ENCODE measurements at places on chromosomes 5 and 9.

DNA sequence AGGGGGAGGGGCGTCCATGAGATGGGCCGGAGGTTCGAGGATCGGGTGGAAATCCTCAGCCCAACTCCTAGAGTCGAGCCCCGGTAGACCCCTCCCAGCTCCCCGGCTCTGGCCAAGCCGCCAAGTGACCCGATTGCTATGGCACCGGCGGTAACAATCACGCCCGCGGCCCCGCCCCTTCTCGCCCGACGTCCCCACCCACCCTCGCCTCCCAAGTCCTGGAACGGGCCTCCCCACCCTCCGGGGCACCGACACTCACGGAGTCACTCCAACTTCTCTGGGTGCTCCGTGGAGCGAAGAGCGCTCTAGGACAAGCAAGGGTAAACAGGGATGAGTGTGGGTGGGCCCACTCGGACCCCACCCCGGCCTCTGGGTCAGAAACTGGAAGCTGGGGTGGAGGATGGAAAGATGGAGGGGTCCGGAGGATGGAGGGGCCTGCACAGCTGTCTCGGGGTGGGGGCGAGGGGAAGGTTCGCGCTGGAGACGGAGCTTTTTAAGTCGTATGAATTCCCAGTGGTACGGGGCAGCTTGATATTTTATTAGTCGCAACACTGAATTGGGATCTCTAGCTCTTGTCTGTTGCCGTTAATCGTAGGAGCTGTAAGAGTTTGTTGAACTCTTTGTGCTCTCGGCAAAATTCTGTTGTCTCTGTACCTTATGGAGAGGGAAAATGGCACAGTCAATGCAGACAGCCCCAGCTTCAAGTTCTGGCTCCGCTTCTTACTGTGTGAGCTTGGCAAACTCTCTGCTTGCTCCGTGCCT is at the start of gene SPACA9:
Gene SPACA9, plus strand, starts transcription at position 204 of the 762 bp plus-strand sequence. CDS start 5,050 bp downstream, outside the sequence.
- peak; percentile 53 for DNase-seq

GRCh38 chr5:140632366-140633020 is 482 bp downstream of the CD14 start:
- DNase-seq: peak; percentile 24

DNA sequence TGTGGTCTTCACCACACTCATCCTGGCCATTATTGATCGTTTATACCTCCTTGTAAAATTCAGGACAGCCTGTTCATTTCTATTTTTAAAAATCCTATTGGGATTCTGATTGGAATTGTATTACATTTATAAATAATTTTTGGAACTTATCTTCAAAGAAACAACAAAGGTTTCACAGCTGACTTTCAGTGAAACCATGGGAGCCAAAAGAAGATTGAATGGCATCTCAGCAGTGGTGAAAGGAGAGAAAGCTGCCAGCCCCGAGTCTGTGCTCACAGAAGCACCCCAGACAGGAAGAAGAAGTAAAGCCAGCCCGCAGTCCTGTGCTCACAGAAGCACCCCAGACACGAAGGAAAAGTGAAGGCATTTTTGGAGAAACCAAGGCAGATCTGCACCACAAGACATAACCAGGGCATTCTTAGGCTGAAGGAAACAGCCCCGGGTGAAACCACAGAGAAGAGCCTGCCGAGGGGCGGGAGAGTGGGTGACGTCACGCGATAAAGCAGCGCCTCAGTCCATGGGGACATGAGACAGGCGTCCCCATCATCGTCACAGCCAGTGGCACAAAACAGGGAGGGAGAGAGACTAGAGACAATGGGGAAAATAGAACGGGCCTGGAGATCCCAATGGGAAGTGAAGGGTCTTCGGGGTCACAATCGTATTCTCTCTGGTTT is 42.5 kb upstream of the SLC9A3 start:
- no peak for DNase-seq

- no peak for DNase-seq
Measured at GRCh38 chr9:85586684-85587083, 155.1 kb downstream of the AGTPBP1 start.

DNA sequence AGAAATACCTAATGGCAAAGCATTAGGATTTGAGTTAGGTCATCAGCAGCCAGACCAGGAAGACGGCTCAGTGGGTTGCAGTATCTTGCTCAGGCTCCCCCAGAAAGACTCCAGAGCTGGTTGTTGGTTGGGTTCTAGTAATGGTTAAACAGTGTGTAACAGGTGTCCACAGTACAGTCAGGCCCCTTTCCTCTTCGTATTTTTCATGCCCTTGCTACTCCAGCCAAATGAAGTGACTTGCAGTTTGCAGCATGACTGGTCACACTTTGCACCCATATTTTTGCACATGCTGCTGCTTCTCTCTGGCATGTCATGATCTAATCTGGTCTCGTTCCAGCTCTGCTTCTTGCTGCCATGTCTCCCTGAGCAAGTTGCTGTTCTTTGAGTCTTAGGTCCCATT is 60.6 kb upstream of the TRPC7 start:
- DNase-seq: no peak

- peak; percentile 50 for DNase-seq
Measured at GRCh38 chr5:35247648-35248034, 17.4 kb upstream of the PRLR start.

GRCh38 chr5:1106385-1107166 is 5.3 kb downstream of the SLC12A7 start:
- no peak for DNase-seq
